ENCODE measurements at places on chromosomes 12 and 14. TPM values are rescaled to one million over a fixed set of nuclear protein-coding genes. Genes with fewer than 3 reads are reported as not detected.

TAS2R42 gene
- not detected for total RNA-seq

RAB2B gene
- total RNA-seq: 25.5 TPM

- no peak overlapping the region for H3K4me3 ChIP-seq
- peaks cover 20% of the 10 kb centered on the region for H3K4me1 ChIP-seq
- no peak overlapping the region for H3K27ac ChIP-seq
- no peaks in the 10 kb centered on the region for H3K27me3 ChIP-seq
- no peak for DNase-seq
These were observed 4.9 kb upstream of the SUSD6 start for GRCh38 chr14:69606258-69607184.

- H3K27me3 ChIP-seq: no peaks in the 10 kb centered on the region
- no peaks in the 10 kb centered on the region for H3K4me1 ChIP-seq
- H3K27ac ChIP-seq: no peak overlapping the region
- no peak for DNase-seq
- H3K4me3 ChIP-seq: no peak overlapping the region
- H3K36me3 ChIP-seq: no peaks in the 10 kb centered on the region
These were observed 325.1 kb downstream of the APAF1 start for GRCh38 chr12:98970210-98970609.

DNA sequence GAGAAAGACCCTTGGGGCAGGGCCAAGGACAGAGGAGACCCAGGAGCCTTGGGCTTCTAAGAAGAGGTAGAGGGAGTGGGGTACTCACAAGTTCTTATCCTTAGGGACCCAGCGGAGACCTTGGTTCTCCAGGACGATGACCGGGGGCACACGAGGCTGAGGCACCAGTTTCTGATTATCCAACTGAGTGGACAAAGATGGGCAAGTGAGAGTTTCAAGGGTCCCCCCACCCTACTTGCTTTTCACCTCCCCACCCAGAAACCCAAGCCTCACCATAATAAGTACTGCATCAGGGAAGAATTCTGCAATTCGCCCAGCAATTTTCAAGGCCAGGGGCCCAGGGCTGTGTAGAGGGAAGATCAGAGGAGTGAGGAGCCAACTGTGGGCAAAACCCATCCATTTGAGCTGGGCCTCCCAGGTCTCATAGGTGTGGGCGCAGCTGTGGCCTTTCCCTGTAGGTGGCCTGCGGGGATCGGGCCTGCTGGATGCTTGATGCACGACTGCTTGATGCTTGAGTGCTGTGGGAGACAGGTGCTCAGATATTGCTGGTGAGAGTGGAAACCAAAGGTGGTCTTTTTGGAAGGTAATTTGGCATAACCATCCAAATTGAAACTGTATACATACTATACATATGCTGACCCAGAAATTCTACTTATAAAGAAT, 2.0 kb downstream of the EMC9 start:
- H3K27me3 ChIP-seq: no peaks in the 10 kb centered on the region
- no peak overlapping the region for H3K4me3 ChIP-seq
- H3K36me3 ChIP-seq: peaks cover 33% of the 10 kb centered on the region

DNA sequence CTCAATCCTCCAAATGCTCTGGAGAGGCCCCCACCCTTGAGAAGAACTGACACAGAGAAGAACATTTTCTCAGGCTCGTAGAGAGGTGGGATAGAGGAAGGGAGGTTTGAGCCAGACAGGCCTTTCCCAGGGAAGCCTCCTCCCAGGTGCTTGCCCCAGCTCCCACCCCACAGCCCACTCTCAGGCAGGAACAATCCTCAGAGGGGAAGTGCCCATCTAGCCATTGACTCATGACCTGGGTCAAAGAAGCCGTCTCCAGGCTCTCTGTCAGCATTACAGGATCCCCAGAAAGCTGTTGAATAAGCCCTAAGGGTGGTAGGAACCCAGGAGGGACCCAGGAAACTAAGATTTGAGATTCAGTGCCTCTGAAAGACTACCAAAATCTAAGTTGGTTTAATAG, 3.8 kb downstream of the AQP6 start:
- no peaks in the 10 kb centered on the region for H3K4me1 ChIP-seq
- no peak for DNase-seq
- no peaks in the 10 kb centered on the region for H3K27me3 ChIP-seq

Data from CD8-positive, alpha-beta memory T cell (primary cell).